ENCODE measurements at places on chromosomes 16 and 17. TPM values are rescaled to one million over a fixed set of nuclear protein-coding genes. Genes with fewer than 3 reads are reported as not detected.

The GAST gene
- not detected for total RNA-seq

The DDX5 gene
- total RNA-seq: 732 TPM

The SPN gene
- 341 TPM for total RNA-seq

The IL17C gene
- total RNA-seq: 0.23 TPM

The RCVRN gene
- total RNA-seq: not detected

The GPR179 gene
- not detected for total RNA-seq

The HSD17B1 gene
- 0.76 TPM for total RNA-seq

The OR4D1 gene
- 0.83 TPM for total RNA-seq

GRCh38 chr16:1691276-1691675 is 13.2 kb downstream of the JPT2 start:
- no peak overlapping the region for H3K4me3 ChIP-seq
- no peak for DNase-seq
- H3K27me3 ChIP-seq: no peaks in the 10 kb centered on the region
- H3K4me1 ChIP-seq: peaks cover 4% of the 10 kb centered on the region

GRCh38 chr17:76529224-76530094 is 8.1 kb downstream of the CYGB start:
- no peak overlapping the region for H3K4me3 ChIP-seq
- DNase-seq: no peak
- no peak overlapping the region for H3K27ac ChIP-seq
- peaks cover 6% of the 10 kb centered on the region for H3K27me3 ChIP-seq
- H3K36me3 ChIP-seq: no peaks in the 10 kb centered on the region

DNA sequence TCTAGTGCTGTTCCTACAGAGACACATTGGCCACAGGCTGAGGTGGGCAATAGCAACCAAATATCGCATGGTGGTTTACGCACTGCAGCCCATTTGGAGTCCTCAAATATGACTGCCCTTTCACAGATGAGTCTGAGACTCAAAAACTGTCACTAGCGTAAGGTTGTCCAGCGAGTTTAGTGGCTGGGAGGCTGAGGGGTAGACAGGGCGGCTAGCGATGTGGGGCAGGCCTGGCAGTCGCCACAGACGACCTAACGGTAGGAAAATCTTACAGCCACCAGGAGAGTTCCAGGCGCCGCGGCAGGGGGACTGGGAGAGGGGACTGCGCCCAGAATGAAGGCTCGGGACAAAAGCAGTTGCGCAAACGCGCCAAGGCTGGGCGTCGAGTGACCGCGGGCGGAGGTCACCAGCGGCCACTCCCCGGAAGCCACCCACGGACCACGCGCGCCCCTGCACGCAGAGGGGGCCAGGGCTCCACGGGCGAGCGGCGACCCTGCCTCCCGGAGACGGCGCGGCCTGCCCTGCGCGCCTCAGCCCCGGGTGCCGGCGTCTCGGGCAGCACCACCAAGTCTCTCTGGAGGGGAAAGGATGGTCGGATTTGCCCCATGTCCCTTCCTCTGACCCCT is 699 bp upstream of the MAP1LC3B start:
- H3K36me3 ChIP-seq: peaks cover 19% of the 10 kb centered on the region
- H3K27me3 ChIP-seq: no peaks in the 10 kb centered on the region
- H3K27ac ChIP-seq: peak overlapping the region; percentile 90
- no peak for DNase-seq

DNA sequence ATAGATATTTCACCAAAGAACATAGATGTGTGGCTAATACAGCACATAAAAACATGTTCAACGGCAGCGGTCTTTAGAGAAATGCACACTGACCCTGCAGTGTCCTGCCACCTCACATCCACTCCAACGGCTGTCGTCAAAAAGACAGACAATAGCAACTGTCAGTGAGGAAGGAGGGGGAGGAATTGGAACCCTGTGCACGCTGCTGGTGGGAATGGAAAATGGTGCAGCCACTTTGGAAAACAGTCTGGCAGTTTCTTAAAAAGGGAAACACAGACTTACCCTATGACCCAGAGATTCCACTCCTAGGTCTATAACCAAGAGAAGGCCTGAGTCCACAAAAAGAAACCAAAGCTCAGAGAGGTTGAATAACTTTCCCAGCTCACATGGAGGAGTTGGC is 7.7 kb downstream of the CEP295NL start:
- H3K36me3 ChIP-seq: no peaks in the 10 kb centered on the region
- DNase-seq: no peak
- H3K27me3 ChIP-seq: no peaks in the 10 kb centered on the region
- no peak overlapping the region for H3K4me3 ChIP-seq

GRCh38 chr16:56289862-56290261 is 98.6 kb downstream of the GNAO1 start:
- H3K4me1 ChIP-seq: no peaks in the 10 kb centered on the region
- no peak overlapping the region for H3K4me3 ChIP-seq
- no peaks in the 10 kb centered on the region for H3K36me3 ChIP-seq
- no peaks in the 10 kb centered on the region for H3K27me3 ChIP-seq
- H3K27ac ChIP-seq: no peak overlapping the region

DNA sequence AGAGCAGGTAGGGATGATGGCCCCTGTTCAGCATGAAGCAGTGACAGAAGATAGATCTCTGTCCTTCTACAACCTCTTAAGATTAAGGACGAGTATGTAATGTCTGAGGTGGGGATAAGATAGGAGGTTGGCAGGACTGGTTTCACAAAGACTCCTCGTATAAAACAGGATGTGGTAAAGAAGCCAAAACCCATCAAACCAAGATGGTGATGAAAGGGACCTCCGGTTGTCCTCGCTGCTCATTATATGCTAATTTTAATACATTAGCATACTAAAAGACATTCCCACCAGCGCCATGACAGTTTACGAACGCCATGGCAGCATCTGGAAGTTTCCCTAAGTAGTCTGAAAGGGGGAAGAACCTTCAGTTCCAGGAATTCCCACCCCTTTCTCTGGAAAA is 27.3 kb downstream of the MIS12 start:
- H3K4me1 ChIP-seq: peaks cover 33% of the 10 kb centered on the region
- no peak for DNase-seq
- no peak overlapping the region for H3K27ac ChIP-seq
- H3K27me3 ChIP-seq: no peaks in the 10 kb centered on the region
- peaks cover 76% of the 10 kb centered on the region for H3K36me3 ChIP-seq
- no peak overlapping the region for H3K4me3 ChIP-seq

GRCh38 chr16:67613808-67614207 is 31.1 kb upstream of the CARMIL2 start:
- peaks cover 3% of the 10 kb centered on the region for H3K4me1 ChIP-seq
- no peaks in the 10 kb centered on the region for H3K27me3 ChIP-seq
- peaks cover 41% of the 10 kb centered on the region for H3K36me3 ChIP-seq
- H3K27ac ChIP-seq: no peak overlapping the region
- DNase-seq: no peak

GRCh38 chr17:57099165-57099564 is 14.1 kb downstream of the AKAP1 start:
- no peak for DNase-seq
- H3K4me3 ChIP-seq: no peak overlapping the region
- no peak overlapping the region for H3K27ac ChIP-seq
- peaks cover 8% of the 10 kb centered on the region for H3K4me1 ChIP-seq

GRCh38 chr17:48994549-48995303 is 2.5 kb upstream of the IGF2BP1 start:
- no peak overlapping the region for H3K27ac ChIP-seq
- H3K36me3 ChIP-seq: no peaks in the 10 kb centered on the region
- peaks cover 31% of the 10 kb centered on the region for H3K4me1 ChIP-seq

DNA sequence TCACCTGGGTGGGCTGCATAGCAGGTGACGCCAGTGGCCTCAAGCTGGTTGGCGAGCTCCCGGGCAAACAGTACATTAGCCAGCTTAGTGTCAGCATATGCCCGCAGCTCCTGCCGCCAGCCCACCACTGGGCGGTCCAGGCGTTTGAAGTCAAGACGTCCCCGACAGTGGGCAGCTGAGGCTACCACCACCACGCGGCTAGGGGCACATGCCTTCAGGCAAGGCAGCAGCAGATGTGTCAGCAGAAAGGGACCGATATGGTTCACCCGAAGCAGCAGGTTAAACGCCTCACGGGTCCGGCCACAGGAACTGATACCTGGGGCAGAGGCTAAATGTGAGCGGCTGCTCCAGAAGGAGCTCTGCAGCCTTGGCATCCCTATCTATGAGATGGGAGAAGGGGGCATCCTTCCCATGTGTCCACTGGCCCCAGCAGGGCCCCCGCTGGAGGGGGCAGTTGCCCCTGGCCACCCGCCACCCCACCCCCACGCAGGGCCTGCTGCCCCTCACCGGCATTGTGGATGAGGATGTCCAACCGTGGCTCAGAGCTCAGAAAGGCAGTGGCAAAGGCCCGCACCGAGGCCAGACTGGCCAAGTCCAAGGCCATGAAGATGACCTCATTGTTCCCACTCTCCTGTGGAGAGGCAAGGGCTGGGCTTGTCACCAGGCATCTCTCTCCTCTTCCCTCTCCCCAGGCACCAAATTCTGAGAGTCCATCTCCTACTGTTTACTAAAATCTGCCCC is 1.7 kb downstream of the DHRS13 start:
- DNase-seq: no peak
- peak overlapping the region; percentile 79 for H3K4me3 ChIP-seq
- H3K4me1 ChIP-seq: peaks cover 59% of the 10 kb centered on the region
- peaks cover 41% of the 10 kb centered on the region for H3K36me3 ChIP-seq
- H3K27me3 ChIP-seq: no peaks in the 10 kb centered on the region

GRCh38 chr17:81460856-81461460 is 51.6 kb downstream of the ACTG1 start:
- no peak for DNase-seq
- H3K4me3 ChIP-seq: no peak overlapping the region
- H3K4me1 ChIP-seq: no peaks in the 10 kb centered on the region
- H3K27me3 ChIP-seq: no peaks in the 10 kb centered on the region
- no peaks in the 10 kb centered on the region for H3K36me3 ChIP-seq

DNA sequence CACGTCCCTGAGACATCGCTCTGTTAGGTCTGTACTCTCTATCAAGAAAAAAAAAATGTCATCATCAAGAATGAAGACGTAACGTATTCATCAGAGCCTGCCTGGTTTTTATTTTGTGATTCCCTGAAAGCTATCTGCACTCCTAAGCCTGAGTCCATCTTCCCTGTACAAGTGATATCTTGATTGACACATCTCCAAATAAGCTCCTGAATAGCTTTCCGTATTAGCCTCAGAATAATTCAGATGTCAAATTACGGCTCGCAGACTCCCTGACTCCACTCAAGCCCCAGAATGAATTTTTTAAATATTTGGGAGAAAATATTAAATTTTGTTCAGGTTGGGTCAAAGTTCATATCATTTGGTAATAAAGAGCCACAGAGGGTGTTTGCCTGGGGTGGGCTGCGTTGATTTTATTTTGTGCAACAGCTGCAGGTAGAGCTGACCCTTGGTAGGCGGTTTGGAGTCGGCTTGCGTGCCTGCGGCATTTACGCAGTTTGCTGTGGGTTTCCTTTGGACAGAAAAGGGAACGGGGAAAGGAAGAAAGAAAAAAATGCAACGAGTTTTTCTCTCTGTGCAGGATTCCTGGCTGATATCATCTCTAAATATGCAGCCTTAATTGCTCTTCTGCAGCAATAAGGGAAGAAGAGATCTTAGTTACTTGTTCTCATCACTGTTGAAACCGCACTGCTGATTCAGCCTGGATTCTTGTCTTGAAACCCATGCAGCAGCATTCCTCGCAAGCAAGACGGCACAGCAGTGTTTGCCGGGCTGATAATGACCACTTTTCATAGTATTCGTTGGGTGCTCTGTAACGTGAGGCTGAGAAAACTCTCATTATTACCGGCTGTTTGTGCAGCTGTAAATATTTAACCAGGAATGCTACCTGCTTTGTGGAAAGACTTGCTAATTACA is 114.7 kb downstream of the IRX3 start:
- H3K27me3 ChIP-seq: peaks cover 25% of the 10 kb centered on the region
- DNase-seq: no peak
- no peaks in the 10 kb centered on the region for H3K36me3 ChIP-seq
- no peaks in the 10 kb centered on the region for H3K4me1 ChIP-seq
- H3K27ac ChIP-seq: no peak overlapping the region

DNA sequence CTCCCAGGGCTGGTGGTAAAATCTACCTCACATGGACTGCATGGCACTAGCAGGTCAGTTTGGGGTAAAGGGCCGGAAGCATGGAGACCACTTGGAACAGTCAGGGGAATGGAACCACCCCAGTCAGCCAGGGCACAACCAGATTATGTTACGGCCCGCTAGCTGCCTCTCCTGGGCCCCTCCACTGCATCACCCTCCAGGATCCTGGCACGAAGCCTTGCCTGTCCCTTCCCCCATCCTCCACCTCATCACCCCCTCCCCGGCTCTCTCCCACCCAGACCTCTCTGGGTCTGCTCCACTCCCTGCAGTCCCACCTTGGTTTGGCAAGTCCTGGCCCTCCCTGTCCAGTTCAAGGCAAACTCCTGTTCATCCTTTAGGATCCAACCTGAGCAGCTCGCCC is 91.7 kb downstream of the CLEC16A start:
- H3K27ac ChIP-seq: no peak overlapping the region
- H3K4me3 ChIP-seq: no peak overlapping the region
- H3K36me3 ChIP-seq: peaks cover 68% of the 10 kb centered on the region
- no peak for DNase-seq
- H3K27me3 ChIP-seq: no peaks in the 10 kb centered on the region
